ENCODE measurements at places on chromosomes 6 and 20.

- no peak for DNase-seq
These were observed 5.7 kb downstream of the MRPS26 start for GRCh38 chr20:3051385-3052019.

DNA sequence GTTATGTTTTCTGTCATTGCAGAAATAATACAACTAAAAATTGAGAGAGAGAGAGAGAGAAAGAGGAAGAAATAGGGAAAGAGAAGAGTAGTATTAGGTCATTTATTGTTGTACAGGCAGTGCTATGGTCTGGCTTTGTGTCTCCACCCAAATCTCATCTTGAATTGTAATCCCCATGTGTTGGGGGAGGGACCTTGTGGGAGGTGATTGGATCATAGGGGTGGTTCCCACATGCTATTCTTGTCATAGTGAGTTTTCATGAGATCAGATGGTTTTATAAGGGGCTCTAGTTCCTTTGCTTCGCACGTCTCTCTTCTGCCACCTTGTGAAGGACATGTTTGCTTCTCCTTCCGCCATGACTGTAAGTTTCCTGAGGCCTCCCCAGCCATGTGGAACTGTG is 677.4 kb upstream of the CHD6 start:
- DNase-seq: no peak

- DNase-seq: no peak
These were observed 151.3 kb upstream of the UST start for GRCh38 chr6:148595550-148595949.

DNA sequence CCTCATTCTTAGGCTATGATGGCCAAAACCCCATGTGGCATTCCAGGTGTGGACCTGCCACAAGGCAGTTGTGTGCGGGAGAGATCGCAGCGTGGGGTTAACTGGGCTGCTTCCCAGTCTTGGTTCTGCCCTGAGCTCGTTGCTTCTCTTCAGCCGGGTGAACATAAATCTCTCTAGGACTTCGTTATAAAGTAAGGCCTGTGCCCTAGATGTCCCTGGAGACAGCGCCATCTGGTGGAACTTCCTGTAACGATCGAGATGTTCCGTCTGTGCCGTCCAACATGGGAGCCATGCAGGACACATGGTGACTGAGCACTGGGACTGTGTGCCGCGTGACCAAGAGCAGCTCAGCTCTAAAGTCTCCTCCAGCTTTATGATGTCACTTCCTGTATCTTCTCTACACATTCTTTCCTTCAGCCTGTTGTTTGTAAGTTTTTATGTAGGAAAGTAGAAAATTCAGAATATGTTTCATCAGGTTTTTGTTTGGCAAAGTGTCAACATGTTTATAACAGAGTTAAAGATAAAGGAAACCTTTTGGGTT is 26.8 kb upstream of the RPP40 start:
- DNase-seq: no peak

DNA sequence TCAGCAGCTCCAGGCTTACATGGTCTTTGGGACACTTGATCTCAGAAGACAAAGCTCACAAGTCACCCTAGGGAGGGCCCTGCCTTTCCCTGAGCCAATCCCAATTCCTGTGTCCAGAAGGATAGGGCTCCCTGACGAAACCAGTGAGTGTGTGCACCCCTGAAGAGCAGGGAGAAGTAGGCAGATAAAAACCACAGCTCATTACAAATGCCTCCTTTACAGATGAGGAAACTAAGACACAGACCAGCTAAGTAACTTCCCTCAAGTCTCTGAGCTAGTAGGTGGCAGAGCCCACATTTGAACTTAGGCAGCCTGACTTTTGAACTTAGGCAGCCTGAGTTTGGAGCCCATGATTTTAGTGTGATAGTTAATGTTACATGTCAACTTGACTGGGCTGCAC is 6.7 kb upstream of the ZFAND3 start:
- DNase-seq: no peak

- DNase-seq: no peak
These were observed 105.4 kb downstream of the TSHZ2 start for GRCh38 chr20:53077373-53078205.

DNA sequence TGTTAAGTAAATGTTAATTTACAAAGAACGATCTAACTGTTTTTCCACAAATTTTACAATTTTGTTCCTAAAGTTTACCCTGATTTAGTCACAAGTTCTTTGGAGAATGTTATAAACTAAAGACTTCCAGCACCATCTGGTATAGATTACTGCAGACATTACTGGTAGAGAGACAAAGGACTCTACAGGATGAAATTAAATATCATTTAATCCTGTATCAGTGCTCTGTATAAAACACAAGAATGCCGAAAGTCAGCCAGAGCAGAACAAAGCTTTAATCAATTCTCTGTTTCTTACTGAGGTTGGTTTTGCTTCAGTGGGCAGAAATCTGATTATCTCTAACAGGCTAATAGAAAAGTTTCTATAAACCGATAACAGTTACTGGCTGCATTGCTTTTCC is 763.6 kb downstream of the TENT5A start:
- DNase-seq: no peak

GRCh38 chr20:24273251-24273650 is 196.2 kb upstream of the SYNDIG1 start:
- no peak for DNase-seq

GRCh38 chr20:33480048-33480447 is 9.8 kb upstream of the CBFA2T2 start:
- DNase-seq: no peak

- DNase-seq: no peak
These were observed 5.7 kb downstream of the TMEM181 start for GRCh38 chr6:158565482-158566040.

DNA sequence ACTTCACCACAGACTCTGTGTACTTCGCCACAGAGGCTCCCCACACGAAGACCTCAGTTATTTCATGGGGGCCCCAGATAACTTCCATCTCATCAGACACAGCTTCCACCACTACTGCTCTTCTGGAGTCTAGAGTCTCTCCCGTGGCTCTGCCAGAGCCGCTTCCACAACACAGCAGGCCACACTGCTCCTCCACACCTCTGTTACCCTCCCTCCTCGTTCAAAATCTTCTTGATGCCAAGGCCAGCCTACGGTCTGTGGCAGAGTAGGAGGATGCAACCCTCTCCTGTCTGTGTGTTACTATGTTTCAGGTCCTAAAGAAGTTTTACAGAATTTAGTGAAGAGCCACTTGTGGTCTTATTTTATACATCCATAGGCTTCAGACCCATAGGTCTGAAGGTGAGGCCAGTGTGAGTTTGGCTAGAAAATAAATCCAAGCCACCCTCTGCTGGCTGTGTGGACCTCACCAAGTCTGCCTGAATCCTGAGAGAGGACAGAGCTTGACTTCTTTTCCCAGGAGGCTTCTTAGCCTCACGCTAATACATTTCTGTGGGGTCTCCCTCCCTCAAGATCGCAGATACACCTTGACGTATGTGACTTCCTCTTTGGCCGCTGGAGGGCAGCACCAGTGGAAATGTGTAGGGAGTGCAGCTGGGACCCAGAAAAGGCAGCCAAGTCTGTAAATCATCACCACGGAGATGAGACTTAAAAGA is 197.7 kb downstream of the FAXC start:
- no peak for DNase-seq

DNA sequence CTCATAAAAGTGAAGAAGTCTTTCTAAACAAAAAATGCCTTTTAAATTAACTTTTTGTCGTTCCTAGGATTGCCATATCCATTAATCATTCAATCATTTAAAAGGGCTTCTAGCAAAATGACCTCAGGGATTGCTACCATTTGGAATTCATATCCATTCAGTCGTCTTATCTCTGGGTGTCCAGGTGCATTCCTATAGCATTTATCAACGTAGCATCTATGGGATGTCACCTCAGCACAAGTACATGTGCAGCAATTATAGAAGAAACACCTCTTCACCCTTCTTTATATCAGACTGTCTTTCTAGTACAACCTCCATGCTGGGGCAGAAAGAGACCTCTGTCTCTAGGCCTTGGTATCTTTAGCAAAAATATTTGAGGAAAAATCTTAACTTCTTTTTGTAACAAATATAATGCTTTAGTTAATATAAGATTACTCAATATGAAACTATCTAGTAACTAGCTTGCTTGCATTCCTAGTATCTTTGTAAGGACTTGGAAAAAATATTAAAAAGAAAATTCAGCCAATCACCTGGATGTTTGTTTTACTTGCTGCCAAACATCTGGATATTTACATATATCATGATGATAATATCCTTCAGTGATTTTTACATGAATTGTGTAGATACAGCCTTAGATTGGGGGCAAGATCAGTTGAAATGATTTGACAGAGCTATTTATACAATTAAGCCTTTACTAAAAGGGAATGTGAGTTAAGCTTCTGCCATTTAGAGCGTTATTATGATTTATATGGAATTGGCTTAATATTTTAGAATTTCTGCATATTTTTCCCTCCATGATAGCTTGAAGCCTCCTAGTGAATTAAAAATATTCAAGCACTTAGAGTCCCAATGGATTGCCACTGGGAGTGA is 356.8 kb downstream of the HDGFL1 start:
- DNase-seq: no peak

DNA sequence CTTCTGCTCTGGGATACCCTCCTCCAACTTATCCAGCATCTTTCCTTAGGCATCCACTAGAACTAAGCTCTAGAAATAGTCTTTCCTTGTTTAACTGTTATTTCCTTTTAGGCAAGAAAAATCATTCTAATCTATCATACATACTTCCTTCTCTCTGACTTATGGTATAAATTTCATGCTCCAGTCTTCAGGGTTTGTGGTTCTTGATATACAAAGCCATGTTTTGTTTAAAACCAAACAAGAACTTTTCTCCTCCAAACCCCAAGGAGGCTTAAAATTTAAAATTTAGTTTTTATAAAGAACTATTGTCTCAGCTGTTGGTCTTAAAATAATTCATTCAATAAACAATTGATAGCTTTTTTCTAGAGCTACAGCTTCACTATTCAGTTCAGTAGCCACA is 77.2 kb downstream of the CD164 start:
- no peak for DNase-seq

DNA sequence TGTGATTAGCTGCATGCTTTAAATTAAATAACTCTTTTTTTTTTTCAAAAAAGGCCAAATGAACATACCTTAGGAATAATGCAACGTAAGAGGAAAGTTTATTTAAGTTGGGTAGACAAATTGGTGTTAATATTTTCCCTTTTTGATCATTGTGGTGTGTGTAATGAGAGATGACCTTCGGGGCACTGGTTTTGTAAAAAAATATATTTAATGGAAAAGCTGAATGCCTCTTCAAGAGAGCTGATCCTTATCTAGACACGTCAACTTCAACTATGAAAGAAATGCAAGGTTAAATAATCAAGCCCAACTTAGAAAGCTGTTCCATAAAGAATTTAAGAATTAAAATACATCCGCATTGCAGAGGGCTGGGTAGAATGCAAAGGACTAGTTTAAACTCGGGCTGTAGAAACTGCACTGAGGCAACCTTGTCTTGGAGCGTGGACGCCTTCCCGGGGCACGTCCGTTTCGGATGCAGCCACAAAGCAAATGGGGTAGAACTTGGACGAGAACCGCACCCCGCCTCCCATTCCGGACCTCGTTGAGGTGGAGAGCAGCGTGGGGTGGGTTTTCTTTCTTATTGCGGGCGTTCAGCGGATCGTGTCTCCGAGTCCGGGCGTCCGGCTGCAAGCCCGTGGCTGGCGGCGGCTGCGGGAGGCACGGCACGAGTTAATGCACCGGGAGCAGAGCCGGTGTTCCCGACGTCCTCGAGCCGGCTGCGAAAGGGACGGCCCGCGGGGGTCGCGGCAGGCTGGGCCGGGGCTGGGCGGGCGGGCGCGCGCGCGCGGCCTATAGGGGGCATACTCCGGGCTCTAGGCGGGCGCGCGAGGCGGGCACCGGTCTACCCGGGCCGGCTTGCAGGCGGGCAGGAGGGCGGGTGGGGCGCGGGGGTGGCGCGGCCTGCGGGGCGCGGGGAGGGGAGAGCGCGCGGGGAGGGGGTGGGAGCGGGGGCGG is 1.9 kb downstream of the JARID2 start:
- no peak for DNase-seq

DNA sequence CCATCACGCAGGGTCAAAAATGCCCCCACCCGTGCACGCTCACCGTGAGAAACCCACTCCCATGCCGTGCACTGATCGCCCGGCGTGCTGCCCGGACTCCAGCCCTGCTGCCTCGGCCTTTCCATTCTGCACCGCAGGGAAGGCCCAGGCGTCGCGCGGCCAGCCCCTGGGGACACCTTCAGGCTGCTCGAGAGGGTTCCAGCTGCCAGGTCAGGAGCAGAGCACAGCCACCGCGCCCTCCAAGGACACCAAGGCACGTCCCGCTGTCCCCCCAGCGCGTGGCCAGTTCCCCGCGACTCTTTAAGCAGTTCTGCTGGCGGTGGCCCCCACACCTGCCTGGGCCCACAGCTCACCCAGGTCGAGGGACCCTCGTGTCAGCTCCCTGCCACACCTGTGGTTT is 314.3 kb upstream of the QKI start:
- no peak for DNase-seq

DNA sequence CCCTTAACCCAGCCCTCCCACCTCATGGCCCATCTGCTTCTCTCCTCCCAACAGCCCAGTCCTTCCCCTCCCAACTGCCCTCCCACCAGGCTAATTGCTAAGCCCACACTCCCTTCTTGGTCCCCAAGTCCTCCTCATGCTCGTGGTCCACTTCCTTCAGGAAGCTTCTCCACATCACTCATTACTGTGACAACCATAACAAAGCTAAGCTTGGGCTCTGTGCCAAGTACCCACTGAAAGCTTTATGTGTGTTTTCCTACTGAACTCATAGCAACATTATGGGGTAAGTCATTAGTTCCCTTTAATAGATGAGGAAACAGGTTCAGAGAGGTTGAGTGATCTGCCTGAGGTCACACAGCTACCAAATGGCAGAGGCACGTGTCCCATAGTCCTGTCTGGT is 16.2 kb downstream of the FRS3 start:
- DNase-seq: no peak

GRCh38 chr6:75144386-75144785 is 61.5 kb downstream of the COL12A1 start:
- no peak for DNase-seq

GRCh38 chr20:58956078-58956477 is 25.0 kb upstream of the NELFCD start:
- DNase-seq: no peak

GRCh38 chr6:44976677-44977641 is 351.2 kb upstream of the RUNX2 start:
- DNase-seq: no peak

DNA sequence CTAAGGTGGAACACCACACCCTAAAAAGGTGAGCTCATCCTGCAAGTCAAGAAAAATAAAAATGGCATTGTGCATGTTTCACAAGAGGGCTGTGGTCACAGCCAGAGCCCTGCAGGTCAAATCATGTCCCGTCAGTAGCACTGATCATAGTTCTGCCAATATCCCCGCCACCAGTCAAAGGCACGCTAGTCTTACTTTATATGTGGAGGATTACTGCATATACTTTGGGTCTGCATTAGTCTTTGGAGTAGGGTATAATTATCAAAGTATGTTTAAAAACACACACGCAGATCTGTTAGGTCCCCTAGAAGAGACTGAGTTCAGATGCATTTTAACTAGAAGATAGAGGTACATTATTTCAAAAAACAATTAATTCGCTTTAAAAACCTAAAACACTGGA is 1.8 kb downstream of the PERP start:
- DNase-seq: no peak

GRCh38 chr20:59163631-59164530 is at the start of gene ZNF831:
Gene ZNF831, plus strand, starts transcription at chr20:59163821. Its CDS starts 27,199 bp downstream, at chr20:59191020.
- no peak for DNase-seq

Measured in BJ (cell line).